ENCODE measurements at places on chromosomes 3 and 15.

DNA sequence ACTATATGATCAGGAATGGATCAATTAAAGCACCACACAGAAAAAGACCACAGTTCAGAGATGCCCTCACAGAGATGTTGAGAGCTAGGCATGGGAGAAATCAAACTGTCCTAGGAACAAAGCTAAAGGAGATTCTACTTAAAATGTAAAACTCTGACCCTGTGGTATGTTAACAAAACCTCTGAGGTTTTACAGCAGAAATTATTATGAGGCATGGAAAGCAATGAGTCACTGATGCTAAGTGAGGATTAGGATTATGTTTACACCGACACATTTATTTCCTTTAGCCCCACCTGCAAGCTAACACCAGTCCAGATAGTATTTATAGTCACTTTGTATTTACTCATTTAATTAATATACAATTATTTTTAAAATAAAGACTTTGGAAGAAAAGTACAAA lies 1242.2 kb downstream of the OTOL1 start:
- DNase-seq: no peak

GRCh38 chr3:69283496-69283895 lies 102.4 kb downstream of the FRMD4B start:
- DNase-seq: no peak

- DNase-seq: no peak
These were observed 16.0 kb downstream of the DZIP3 start for GRCh38 chr3:108605491-108605890.

DNA sequence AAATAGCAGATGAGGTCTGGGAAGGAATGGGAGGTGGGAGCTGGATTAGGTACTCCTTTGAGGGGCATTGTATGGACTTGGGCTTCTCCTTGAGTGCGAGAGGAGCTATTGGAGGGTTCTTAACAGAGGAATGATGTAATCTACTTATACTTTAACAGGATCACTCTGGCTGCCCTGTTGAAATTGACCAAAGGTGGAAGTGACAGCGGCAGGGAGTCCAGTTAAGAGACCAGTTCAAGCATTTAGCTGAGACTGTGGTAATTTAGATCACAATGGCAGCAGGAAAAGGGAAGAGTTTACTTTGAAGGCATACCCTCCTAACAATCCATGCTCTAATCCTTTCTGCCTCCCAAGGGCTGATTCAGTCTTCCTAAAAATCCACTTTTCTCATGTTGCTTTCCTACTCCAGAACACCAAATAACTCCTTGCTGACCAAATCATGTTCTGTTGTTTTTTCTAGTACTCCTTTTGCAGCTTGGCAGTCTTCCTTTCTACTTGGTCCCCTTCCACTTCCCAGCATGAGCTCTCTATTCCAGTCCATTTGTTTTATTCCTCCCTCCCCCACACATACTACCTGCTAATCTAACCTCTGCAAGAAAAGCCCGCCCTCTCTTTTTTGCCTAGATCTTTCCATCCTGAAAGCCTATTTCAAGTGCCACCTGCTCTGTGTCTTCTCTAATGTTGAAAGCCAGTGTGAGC lies 139.4 kb downstream of the NECTIN3 start:
- no peak for DNase-seq

GRCh38 chr3:160747422-160747821 lies 8.6 kb upstream of the PPM1L start:
- no peak for DNase-seq

DNA sequence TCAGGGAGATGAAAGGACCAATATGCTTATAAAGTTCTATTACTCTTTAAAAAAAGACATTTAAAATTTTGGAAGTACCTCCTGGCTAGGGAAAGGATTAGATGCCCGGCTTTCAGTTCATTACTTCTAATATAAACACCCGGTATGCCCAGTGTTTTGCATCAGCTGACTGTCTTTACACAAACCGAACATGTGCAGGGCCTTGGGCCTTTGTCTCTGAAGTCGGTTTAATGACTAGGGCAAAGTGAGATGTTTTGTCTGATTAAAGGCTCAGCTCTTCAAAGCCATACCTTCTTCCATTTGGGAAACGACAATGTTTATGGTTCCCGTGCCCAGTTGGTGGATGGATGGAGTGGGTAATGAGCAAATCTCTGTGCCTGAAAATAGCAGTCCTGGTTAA lies 179.3 kb upstream of the LRTM1 start:
- no peak for DNase-seq

GRCh38 chr15:94857466-94857865 lies 626.1 kb downstream of the MCTP2 start:
- no peak for DNase-seq

- DNase-seq: no peak
These were observed 60.4 kb downstream of the BOC start for GRCh38 chr3:113271594-113272384.

DNA sequence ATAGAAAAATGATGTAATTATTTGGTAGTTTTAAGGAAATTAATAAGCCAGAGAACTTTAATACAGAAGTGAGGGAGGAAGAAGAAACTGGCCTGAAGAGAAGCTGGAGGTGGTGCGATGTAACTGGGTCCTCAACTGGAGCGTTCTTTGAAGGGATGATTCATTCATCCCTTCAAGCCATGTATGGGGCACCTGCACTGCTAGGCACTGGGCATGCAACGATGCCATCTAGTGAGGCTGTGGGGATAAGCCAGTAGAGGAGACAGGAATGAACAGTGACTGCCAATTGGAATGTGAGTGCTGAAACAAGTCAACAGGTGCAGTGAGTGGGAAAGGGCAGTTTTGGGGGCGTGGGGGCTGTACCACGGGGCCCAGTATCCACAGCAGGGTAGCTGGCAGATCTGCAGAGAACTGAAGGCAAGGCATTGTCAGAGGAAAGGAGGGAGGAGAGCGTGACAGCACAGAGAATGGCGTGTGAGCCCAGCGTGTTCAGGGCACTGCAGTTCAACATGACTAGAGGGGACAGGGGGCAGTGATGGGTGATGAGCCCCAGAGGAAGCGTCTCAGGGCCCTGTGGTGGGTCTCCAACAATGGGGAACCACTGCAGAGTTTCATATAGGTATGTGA lies 3.8 kb upstream of the KIF23 start:
- no peak for DNase-seq

DNA sequence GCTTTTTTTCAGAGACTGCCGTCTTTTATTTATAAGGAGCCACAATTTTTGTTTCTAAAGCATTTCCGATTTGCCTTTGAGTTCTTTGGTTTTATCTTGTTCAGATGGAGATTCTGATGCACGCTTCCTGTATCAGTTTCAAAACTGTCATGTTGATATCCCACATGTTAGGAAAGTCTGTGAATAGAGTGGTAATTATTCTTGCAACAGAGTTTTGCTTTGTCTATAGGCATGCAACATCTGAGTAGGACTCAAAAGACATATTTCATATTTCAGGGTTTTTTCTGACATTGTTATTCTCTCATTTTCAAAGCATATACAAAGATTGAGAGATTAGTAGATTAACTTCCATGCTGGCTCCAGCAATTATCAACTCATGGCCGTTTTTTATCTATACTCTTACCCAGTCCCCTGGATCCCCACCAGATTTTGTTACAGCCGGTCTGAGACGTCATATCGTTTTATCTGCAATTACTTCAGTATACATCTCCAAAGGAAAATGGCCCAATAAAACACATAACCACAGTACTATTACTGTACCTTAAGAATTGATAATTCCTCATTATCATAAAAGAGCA lies 22.4 kb downstream of the PAQR5 start:
- no peak for DNase-seq

- no peak for DNase-seq
These were observed 125.8 kb downstream of the LPP start for GRCh38 chr3:188279502-188280335.
